Foreskin keratinocyte (primary cell): ENCODE measurements at places on chromosomes 12 and 14. TPM values are rescaled to one million over a fixed set of nuclear protein-coding genes. Genes with fewer than 3 reads are reported as not detected.

Gene YEATS4
- 21.9 and 25.1 TPM in 2 replicates for polyA plus RNA-seq

Gene UNC79
- under 0.01 and 0.01 TPM in 2 replicates for polyA plus RNA-seq

Gene SERPINA1
- 0.12 and 0.39 TPM in 2 replicates for polyA plus RNA-seq

Gene CLMN
- 1.9 and 3.2 TPM in 2 replicates for polyA plus RNA-seq

Gene RASAL1
- polyA plus RNA-seq = not detected in 2 replicates

Gene PSMA6
- polyA plus RNA-seq = 250 and 265 TPM in 2 replicates

Gene FAR2
- polyA plus RNA-seq = 5.7 and 5.8 TPM in 2 replicates

Gene NRXN3
- polyA plus RNA-seq = 0.16 and 0.24 TPM in 2 replicates

Gene PTPN21
- 2.8 and 3.2 TPM in 2 replicates for polyA plus RNA-seq

Gene ANGEL1
- 3.5 and 5.1 TPM in 2 replicates for polyA plus RNA-seq

Gene LRFN5
- polyA plus RNA-seq = not detected in 2 replicates

Gene IAPP
- polyA plus RNA-seq = not detected in 2 replicates

Gene MUCL1
- polyA plus RNA-seq = 0.13 TPM in 1 of 2 replicates, not detected in the other

Gene NAV3
- 3.8 and 4.0 TPM in 2 replicates for polyA plus RNA-seq

Gene MYH6
- not detected in 2 replicates for polyA plus RNA-seq

Gene FAM90A1
- 0.28 and 0.50 TPM in 2 replicates for polyA plus RNA-seq

Gene KRT74
- polyA plus RNA-seq = 0.07 TPM in 2 replicates

Gene KRT3
- not detected in 2 replicates for polyA plus RNA-seq

Gene RASSF9
- polyA plus RNA-seq = 0.51 and 0.74 TPM in 2 replicates
